ENCODE measurements at places on chromosomes 12 and 14.

- DNase-seq, result peak; percentile 21
Measured at GRCh38 chr12:103495469-103496456, at the start of gene C12orf42. TSS of gene C12orf42 (minus strand) at chr12:103495968. CDS start at chr12:103478426, 17,542 bp downstream.

DNA sequence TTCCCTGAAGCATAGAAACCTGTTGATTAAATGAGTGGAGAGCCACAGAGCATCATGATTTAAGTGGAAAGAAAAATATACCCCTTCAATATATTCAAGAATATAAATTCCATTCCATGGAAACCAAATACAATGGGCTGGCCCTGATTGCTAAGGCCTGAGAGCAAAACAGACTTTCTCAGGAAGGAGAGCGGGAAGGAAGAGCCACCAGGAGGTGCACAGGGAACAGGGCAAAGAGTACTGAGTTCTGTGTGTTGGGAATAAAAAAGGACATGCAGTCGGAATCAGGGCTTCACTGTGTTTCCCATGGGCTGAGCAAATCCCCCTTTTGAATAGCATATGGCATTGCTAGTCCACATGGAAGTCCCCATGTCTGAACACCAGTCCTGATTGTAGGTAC lies 69.7 kb upstream of the PLEKHG3 start:
- DNase-seq, result no peak

- DNase-seq, result no peak
Measured at GRCh38 chr12:3718100-3718499, 34.8 kb downstream of the CRACR2A start.

- DNase-seq, result no peak
Measured at GRCh38 chr14:32366256-32366879, 37.3 kb downstream of the AKAP6 start.

DNA sequence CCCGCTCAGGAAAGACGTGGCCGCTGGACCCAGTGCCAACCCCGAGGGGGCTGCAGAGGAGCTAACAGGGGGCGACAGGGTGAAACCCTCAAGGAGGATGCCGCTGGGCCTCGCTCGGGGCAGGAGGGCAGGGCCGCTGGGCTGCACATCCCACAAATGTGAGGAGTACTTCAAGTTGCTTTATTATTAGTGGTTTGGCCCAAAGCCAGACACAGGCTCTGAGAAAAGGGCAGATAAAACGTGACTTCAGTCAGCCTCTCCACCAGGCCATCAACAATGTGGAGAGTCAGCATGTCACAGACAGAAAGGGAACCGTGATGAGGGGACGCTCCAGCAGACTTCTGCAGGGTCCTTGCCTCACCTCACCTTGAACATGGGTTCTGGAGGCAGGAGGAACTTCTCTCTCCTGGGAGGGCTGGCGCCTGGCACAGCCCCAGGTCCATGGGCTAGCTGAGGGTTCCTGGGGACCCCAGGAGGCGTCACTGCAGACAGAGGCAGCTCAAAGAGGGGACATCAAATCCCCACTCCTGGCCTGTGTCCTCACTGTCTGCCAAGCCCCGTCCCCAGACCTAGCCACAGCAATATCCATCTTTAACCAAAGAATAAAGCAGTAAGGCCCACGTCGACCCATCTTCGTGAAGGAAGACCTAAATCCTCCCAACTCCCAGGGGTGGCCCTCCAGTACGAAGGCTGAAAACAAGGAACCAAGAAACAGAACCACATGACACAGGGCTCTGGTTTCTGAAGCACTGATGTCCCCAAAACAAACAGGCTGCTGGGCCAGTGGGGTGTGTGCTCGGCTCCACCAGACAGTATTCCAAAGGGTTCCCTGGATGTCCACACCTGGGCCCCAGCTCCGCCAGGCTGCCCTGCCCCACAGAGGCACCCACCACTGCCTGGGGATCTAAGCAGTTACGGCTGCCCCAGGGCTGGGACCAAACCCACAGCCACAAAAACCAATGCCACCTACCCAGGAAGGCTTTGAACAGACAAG lies 35.1 kb downstream of the CCDC85C start:
- DNase-seq, result no peak

- no peak for DNase-seq
Measured at GRCh38 chr14:76267322-76268046, 108.5 kb upstream of the ESRRB start.
